ENCODE measurements at places on chromosomes 1 and 21. TPM values are rescaled to one million over a fixed set of nuclear protein-coding genes. Genes with fewer than 3 reads are reported as not detected.

- DNase-seq = peak; percentile 44
Observed at GRCh38 chr1:94514095-94514727, 27.3 kb downstream of the F3 start.

DNA sequence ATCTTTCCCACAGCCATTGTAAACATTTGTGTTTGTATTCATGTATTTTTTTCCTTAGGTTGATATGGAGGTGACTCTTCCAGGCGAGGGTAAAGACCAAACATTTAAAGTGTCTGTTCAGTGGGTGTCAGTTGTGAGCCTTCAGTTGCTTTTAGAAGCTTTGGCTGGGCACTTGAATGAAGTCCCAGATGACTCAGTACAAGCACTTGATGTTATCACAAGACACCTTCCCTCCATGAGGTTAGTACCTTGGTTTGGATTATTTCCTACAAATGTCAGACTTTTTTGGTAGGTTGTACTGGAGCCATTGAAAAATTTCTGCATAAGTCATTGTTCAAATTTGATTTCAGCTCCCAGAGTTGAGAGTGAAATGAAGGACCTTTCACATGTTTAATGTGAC lies 17.4 kb downstream of the AGO4 start:
- peak; percentile 30 for DNase-seq

GRCh38 chr1:49106445-49106844 lies 329.8 kb upstream of the BEND5 start:
- no peak for DNase-seq

GRCh38 chr1:84855168-84855567 lies 37.8 kb downstream of the LPAR3 start:
- DNase-seq = peak; percentile 62

- no peak for DNase-seq
Observed at GRCh38 chr1:235818632-235819136, 48.0 kb downstream of the LYST start.

DNA sequence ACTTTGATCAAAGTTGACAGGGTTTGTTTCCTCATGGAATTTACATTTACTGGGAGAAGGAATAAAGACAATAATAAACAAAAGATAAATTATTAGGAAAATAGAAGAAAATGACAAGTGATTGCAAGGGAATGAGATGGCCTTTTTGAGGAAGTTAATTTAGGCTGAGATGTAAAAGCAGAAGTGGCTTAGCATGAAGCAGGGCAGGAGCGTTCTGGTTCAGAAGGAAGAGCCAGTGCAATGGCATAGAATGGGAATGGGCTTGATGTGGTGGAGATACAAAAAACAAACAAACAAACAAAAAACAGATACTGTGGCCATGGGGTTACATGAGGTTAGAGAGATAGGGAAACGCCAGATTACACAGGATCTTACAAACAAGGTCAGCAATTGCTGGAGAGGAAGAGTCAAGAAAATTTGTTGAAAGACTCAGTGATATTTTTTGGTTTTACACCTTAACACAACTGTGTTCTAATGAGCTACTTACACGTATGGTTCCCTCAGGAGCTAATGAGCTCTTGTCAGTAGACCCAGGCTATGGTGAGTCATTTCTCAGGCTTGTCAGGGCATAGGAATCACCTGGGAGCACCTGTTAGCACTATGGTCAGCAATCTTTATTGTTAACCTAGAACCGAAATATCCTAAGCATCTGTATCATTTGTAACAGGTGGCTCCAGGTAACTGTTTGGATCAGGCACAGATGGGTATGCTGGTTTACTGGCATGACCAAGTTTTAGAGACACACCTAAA lies 8.7 kb upstream of the CADM3 start:
- no peak for DNase-seq

The AMY1B gene
- total RNA-seq = not detected
